HCEC 1CT (cell line): ENCODE measurements at places on chromosomes 16 and 17.

GRCh38 chr17:13076905-13077304 is 59.1 kb upstream of the ELAC2 start:
- DNase-seq, result no peak

DNA sequence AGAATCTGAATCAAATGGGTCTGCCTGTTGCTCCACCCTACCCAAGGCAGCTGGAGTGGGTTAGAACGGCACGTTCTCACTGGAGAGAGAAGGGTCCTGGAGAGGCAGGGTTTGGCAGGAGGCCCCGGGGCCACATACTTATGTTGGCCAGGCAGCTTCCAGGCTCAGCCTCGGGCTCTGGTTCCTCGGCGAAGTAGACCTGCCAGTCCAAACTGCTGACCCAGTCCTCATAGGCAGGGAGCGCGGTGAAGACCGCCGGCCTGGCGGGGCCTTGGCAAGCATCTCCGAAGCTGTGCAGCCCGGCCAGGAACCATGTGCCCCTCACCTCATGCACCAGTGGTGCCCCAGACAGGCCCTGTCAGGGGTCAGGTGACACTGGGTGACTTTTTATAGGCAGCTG is 4.8 kb downstream of the PRSS53 start:
- DNase-seq, result no peak

GRCh38 chr17:5032865-5033264 is 2.4 kb downstream of the SLC52A1 start:
- DNase-seq, result no peak

GRCh38 chr17:77756846-77757560 is 201.5 kb upstream of the TNRC6C start:
- DNase-seq, result no peak

GRCh38 chr16:79210607-79211006 is 389.9 kb downstream of the MAF start:
- no peak for DNase-seq

- no peak for DNase-seq
These were observed 38.6 kb upstream of the NETO2 start for GRCh38 chr16:47182318-47182717.

DNA sequence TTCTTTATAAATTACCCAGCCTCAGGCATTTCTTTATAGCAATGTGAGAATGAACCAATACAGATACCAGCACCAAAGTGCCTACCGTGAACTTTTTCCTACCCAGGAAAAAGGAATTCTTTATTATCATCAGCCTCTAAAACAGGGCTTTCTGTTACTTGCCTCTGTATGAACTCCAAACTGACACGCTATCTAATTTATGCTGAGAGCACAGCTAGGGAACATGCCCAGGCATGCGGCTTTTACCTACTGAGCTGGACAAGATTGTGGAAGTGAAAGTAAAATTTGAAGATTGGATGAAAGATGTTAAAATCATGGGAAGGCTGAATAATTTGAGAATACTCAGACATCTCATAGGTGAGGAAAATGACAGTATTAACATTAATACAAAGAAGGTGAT is 24.4 kb upstream of the ADCY9 start:
- DNase-seq, result no peak

DNA sequence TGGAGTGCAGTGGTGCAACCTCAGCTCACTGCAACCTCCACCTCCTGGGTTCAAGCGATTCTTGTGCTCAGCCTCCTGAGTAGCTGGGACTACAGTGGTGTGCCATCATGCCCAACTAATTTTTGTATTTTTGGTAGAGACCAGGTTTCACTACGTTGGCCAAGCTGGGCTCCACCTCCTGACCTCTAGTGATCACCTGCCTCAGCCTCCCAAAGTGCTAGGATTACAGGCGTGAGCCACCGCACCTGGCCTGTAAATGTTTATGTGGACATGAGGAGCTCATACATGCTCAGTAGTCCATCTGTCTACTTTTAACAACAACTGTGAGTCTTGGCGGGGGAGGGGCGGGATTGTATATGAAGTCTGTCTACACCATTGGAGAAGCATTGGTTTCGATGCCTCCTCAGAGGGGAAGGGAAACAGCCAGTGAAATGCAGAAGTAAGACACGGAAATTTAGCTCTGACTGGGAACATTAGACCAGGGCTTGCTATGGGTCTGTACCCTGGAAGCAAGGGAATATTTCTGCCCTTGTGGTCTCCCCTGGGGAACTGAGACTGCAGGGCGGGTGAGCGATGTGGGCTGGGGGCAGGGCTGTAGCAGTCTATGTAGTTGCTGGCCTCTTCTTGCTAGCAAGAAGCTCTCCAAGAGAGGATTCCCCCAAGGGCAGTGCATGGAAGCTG is 9.3 kb downstream of the NUBP1 start:
- no peak for DNase-seq

GRCh38 chr17:9825641-9826150 is at the start of gene GLP2R:
TSS of gene GLP2R (plus strand) at chr17:9825924. CDS start at chr17:9826064, 140 bp downstream.
- DNase-seq, result no peak

DNA sequence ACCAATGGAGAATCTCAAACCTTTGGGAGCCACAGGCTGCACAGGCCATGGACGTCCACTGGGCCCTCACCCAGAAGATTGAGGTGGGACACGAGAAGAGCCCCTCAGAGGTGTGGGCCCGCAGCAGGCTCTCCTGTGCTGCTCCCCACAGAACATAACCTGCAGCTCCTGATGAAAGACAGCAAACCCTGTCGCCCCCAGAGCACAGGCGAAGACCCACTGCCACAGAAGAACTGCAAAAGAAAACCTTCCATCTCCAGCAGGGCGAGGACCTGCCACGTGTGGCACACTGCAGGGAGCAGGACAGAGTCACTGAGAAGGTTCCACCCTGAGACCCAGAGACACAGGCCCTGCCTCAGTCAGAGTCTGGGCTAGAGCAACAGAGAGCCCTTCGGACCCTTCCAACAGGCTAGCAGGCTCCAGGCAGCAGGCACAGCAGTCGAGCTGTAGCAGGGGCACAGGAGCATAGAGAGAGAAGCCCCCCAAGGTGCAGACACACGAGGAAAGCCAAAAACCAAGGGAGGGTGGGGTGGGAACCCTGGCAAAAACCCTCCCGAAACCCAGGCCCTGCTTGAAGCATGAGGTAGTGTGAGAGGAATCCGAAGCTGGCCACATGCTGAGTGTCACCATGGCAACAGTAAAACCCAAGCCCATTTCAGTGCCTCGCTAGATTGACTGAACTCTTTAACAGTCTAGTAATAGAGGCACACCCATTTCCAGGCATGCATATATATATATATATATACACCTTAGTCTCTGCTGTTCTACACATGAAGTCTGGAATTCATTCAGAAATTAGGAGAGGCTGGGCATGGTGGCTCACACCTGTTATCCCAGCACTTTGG is 60.0 kb upstream of the CHMP6 start:
- peak; percentile 4 for DNase-seq

DNA sequence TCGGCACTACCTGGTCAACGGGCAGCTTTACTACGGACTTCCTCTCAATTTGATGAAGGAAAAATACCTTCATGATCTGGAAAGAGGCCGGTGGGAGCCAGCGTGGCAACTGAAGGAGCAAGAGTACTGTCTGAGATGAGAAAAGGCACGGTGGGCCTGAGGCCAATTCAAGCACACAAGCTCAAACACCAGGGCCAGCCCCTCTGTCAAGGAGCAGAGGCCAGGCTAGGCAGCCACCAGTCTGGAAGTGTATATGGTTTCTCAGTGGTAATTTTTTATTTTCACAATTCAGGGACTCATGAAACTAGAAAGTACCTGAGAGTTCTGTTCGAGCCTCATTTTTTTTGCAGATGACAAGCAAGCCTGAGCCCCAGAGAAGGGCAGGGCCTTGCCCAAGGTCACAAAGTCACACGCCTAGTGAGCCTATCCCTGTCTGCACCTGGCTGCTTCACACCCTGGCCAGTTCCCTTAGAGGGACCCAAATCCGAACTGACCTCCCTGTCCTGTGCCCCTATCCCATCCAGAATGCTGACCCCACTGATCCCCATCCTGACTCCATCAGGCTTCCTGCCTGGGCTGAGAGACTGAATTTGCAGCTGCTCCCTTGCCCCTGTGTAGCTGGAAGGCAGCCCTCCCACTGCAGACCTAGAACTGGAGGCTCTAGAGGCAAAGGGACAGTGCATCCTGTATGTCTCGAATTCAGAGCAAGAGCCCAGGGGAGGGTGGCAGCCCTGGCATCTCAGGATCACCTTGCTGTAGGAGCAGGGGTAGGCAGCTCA is 4.8 kb upstream of the TBX2 start:
- no peak for DNase-seq

DNA sequence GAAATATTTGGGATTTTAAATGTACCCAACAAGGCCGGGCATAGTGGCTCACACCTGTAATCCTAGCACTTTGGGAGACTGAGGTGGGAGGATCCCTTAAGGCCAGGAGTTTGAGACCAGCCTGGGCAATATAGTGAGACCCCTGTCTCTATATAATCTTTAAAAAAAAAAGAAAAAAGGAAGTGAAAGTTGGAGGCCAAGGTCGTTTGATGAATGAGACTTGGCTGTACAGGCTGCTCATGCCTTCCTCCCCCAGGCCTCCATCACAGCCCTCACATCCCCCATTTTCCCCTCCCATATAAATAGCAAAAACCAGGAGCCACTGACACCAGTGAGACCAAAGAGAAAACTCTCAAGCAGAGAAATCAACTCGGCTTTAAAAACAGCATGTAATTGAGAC is 3.3 kb upstream of the CA7 start:
- no peak for DNase-seq

DNA sequence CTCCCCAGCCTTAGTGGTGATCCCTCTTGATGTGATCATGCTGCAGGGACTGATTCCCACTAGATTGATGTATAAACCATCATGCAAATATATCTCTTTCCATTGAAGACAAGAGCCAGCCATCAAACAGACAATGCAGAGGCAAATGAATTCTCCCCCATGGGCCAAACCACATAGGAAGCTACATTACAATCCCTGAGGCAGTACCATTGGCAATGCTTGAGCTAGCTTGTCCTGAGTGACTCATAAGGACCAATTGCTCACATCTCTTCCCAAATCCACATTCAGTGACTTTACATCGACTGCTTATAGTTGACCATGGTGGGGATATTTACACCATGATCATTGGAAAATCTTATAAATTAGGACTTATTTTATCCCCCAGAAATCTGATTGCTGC is 242.2 kb downstream of the SHISA9 start:
- DNase-seq, result no peak

- DNase-seq, result no peak
These were observed 11.8 kb downstream of the CYB5B start for GRCh38 chr16:69435977-69436820.

DNA sequence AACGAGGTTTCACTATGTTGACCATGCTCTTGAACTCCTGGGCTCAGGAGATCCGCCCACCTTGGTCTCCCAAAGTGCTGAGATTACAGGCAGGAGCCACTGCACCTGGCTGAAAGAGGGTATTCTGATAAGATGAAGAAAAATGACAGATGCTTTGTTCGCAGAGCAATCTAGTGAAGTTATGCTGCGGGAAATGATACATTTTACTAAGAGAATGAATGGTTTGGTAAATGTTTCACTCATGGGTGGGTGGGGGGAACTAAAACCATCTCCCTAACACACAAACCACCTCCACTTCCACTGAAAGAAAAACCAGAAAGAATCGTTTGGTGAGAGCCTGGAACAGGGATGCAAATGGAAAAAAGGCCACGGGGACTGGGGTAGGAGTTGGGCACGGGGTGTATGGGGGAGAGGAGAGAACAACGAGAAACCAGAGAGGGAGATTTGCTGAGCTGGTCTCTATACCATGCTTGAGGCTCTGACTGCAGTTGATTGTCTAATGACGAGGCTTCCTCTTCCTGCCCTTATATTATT is 19.0 kb upstream of the XYLT2 start:
- no peak for DNase-seq

DNA sequence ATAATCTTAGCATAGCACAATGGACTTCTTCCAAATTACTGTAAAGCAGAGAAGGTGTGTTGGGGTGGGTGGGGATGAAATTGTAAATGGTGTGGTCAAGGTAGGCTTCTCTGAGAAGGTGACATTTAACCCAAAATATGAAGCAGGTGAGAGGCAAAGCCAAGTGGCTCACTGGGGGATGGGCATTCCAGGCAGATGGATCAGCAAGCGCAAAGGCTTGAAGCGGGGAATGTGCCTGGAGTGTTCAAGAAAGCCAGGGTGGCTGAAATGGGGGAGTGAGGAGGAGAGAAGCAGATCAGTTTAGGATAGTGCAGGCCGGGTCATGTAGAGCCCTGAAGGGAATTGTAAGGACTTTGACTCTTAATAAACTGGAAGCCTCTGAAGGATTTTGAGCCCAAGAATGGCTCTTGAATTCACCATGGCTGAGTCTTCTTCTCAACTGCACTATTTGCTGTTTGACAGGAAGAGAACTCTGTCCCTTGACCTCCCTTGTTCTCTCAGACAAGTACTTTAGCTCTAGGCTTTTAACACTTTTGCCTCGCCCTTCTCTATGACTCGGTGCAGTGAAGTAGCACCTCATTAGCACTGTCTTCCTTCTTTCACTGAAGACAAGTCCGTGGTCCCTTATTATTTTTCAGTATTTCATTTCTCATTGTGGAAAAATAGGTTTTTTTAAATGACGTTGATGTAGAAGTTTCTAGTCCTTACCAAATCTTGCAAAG is 14.7 kb downstream of the CACNG3 start:
- no peak for DNase-seq

GRCh38 chr16:76749780-76750375 is 441.1 kb upstream of the MON1B start:
- no peak for DNase-seq

DNA sequence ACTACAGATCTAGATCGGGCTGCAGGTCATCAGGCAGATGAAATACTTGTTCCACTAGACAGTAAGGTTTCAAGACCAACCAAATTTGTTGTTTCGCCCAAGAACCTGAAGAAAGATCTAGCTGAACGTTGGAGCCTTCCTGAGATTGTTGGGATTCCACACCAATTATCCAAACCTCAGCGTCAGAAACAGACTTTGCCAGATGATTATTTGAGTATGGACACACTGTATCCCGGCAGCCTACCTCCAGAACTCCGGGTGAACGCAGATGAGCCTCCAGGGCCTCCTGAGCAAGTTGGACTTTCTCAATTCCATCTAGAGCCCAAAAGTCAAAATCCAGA is 14.4 kb downstream of the LRRC37B start:
- DNase-seq, result no peak

DNA sequence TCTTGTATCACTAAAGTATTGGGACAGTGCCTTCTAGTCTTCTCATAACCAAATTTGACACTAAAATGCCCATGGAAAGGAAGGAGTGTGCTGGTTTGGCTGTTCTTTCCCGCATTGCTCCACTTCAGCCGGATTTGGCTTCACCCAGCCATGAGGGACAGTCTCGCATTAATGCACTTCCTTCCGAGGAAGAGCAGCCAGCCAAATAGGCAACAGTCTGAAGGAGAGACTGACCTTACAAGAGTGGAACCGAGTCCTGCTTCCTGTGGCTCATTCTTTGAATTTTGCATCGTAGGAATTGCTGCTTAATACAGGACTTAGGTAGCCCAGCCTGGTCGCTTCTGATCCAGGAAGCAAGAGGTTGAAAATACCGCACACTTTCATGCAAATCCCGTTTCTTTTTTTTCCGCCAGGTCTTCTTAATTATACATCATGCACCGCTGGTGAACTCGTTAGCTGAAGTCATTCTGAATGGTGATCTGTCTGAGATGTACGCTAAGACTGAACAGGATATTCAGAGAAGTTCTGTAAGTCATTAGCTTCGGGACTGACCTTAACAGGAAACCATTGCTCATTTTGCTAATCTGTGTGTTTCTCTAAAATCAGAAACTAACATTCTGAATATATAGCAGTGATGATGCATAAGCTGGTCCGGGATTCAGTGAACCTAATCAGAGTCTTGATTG is 38.2 kb downstream of the CLEC16A start:
- DNase-seq, result no peak
